ENCODE measurements at places on chromosomes 5 and 9. TPM values are rescaled to one million over a fixed set of nuclear protein-coding genes. Genes with fewer than 3 reads are reported as not detected.

The ADAMTS16 gene
- total RNA-seq: 27.8 TPM

The PNPLA7 gene
- 3.9 TPM for total RNA-seq

The SLC22A4 gene
- total RNA-seq: 0.13 TPM

The GFI1B gene
- total RNA-seq: not detected

The GEMIN5 gene
- 16.9 TPM for total RNA-seq

The ERAP2 gene
- total RNA-seq: 0.08 TPM

The BAAT gene
- total RNA-seq: not detected

The PCDHA1 gene
- 0.13 TPM for total RNA-seq

The LOX gene
- 0.23 TPM for total RNA-seq

The SLC1A1 gene
- total RNA-seq: 2.2 TPM

The FBXO4 gene
- total RNA-seq: 4.4 TPM

The SLC46A2 gene
- not detected for total RNA-seq
